ENCODE measurements at places on chromosomes 5 and 9. TPM values are rescaled to one million over a fixed set of nuclear protein-coding genes. Genes with fewer than 3 reads are reported as not detected.

Gene SH3PXD2B
- 51.0 TPM for total RNA-seq

Gene BNC2
- 20.6 TPM for total RNA-seq

Gene OR13F1
- not detected for total RNA-seq

Gene MARCHF3
- 58.2 TPM for total RNA-seq

Gene EFNA5
- total RNA-seq: 4.2 TPM

Gene ZNF366
- 0.05 TPM for total RNA-seq

Gene TMEM174
- total RNA-seq: not detected

Gene PAPPA
- total RNA-seq: 211 TPM

Gene MZB1
- total RNA-seq: not detected

Gene LRRC14B
- total RNA-seq: not detected

Gene ENDOG
- 14.0 TPM for total RNA-seq

Gene PCDHGA12
- total RNA-seq: 33.7 TPM

Gene LCN9
- total RNA-seq: not detected

Gene TMC1
- 0.28 TPM for total RNA-seq

Gene CDX1
- not detected for total RNA-seq

Gene CXCL14
- total RNA-seq: 0.97 TPM

Gene DCTN3
- total RNA-seq: 71.5 TPM

Gene IFNK
- total RNA-seq: not detected

All from smooth muscle cell of the umbilical artery (primary cell).